Coronary artery (tissue), 2 donors: ENCODE measurements at places on chromosomes 5 and 9.

GRCh38 chr9:125700791-125701190 is 6.2 kb downstream of the MAPKAP1 start:
- DNase-seq, result no peak

GRCh38 chr9:116541402-116541801 is 145.7 kb upstream of the TRIM32 start:
- no peak for DNase-seq

GRCh38 chr9:107810461-107810961 is 320.9 kb upstream of the KLF4 start:
- DNase-seq, result no peak

DNA sequence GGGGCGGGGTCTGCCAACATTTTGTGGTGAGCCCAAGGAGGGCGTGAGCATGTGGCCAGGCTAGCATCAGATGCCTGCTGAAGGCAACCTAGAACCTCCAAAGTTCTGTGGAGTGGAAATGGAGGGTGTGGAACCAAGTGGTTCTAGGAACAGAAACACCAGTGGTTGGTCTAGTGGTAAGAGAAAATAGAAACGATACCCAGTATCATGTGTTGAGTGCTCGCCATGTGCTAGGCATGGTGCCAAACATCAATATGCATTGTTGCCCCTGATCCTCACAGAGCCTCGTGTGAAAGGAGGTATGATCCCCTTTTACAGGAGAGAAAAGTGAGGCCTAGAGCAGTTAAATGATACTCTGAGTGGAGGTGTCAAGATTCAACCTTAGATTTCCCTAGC is 31.5 kb upstream of the MVB12B start:
- no peak for DNase-seq

- DNase-seq, result no peak
Measured at GRCh38 chr9:137051145-137051724, 2.6 kb downstream of the ENTPD2 start.

DNA sequence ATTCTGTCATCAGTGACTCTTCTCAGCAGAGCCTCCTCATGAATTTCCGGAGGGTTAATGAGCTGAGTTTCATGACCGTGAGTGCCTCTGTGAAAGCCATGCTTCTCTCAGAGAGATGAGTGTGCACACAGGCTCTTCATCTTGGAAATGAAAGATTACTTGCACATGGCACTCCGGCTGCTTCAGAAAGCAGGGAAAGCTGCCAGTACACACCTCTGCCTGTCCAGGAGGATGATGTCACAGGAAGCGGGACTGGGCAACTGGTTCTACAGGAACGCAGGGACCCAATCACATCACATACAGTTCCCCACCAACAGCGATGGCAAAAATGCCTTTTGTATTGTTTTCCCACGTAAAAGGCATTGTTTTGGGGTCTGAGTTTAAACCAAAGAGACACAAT is 286.0 kb upstream of the DAP start:
- no peak for DNase-seq
